Activated T-helper 1 cell treated with Interleukin-2 at 50 U/mL for 16 hours (primary cell): ENCODE measurements at places on chromosomes 4 and X.

DNA sequence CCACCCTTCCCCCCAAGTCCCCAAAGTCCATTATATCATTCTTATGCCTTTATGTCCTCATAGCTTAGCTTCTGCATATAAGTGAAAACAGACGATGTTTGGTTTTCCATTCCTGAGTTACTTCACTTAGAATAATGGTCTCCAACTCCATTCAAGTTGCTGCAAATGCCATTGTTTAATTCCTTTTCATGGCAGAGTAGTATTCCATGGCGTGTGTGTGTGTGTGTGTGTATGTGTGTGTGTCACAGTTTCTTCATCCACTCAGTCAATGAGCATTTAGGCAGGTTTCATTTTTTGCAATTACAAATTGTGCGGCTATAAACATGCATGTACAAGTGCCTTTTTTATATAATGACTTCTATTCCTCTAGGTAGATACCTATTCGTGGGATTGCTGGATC lies 107.5 kb upstream of the GALNT7 start:
- DNase-seq = no peak

- DNase-seq = no peak
Measured at GRCh38 chrX:47483306-47484268, 565 bp upstream of the ZNF41 start.

DNA sequence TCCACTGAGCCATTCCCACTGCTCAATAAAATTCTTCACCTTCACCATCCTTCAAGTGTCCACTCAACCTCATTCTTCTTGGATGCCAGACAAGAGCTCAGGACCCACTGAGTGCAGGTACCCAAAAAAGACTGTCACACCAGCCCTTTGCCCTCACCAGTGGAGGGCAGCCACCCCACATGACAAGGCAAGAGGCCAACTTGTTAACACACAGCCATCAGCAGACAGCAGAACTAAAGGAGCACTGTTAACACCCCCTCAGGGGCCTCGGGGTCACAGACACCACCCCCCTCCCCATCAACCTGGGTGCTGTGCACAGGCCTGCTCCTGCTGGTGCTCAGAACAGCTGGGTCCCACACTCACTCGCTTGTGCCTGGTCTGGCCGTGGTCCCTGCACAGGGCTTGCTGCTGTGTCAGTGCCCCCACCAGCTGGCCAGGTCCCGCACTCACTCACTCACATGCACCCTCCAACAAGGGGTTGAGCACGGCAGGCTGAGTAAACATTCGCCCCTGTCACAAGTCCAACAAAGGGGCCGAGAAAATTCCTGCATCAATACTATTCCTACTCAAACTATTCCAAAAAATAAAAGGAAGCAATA lies 54.1 kb downstream of the ATRX start:
- no peak for DNase-seq

DNA sequence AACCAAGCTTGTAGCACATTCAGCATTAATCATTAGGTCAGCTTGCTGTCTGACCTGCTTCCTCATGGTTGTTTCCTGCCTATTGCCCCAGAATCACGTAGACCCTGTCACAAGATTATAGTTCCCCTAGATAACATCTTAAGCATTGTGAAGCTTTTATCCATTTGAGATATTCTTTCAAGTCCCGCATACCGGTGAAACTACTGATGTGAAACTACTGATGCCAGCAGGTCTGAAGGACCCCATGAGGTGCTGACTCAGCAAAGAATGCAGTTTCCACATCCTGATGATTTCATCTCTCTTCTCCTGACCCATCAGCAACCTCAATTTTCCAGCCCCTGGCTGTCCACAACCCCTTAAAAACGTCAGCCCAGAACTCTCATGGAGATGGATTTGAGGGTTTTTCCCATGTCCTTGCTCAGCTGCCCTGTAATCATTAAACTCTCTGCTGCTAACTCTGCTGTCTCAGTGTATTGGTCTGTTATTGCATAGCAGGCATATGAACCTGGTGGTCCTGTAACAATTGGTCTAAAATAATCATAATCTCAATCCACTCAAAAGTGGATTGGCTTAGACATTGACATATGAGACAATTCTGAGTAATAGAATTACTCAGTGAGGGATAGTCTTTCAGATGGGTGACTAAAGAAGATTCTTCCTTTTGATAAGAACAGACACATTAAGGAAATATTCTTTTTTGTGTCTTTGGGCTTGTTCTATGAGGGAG lies 26.3 kb upstream of the UBA6 start:
- DNase-seq = no peak

GRCh38 chr4:150583287-150584110 lies 1.5 kb downstream of the MAB21L2 start:
- no peak for DNase-seq

DNA sequence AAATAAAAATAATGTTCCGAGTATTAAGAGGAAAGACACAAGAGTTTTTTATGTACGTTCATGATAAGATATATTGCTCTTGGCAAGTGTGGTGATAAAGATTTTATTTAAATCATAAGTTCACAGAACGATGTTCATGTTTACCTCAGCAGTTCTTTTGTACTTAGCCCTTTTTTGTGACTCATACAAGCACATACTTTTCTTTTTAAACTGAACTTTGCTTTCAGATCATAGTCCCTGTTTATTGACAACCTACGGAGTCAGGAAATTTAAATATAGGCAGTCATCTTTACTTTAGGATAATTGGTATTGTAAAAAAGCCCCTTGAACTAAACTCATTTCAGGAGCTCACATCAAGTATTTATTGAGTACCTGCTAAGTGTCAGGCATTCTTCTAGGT lies 1.3 kb upstream of the CTSO start:
- no peak for DNase-seq

DNA sequence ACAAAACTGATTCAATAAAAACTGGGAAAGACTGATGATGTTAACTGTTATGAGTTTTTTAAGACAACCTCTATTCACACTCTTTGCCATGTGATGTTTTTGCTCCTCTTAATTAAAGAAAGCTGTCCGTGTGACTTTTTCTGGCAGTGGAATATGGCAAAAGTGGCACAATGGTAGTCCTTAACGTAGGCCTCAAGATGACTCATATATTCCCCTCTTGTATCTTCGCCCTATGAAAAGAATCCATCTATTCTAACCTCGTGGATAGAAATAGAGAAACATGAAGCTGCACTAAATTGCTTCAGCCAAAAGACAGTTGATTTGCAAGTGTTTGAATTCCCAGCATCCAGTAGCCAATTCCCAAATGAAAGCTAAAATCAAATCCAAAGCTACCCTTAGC lies 603.8 kb upstream of the PCDH7 start:
- no peak for DNase-seq

GRCh38 chr4:87236861-87237260 lies 16.4 kb upstream of the KLHL8 start:
- no peak for DNase-seq

GRCh38 chr4:28558895-28559294 lies 1698.3 kb downstream of the STIM2 start:
- no peak for DNase-seq

- no peak for DNase-seq
Measured at GRCh38 chr4:113979148-113979904, at the start of gene ARSJ. Gene ARSJ (minus strand): TSS chr4:113979647. CDS start chr4:113978834, 813 bp downstream.

GRCh38 chr4:16897991-16898827 lies at the start of gene LDB2:
Gene LDB2 (minus strand): TSS chr4:16898645.
- DNase-seq = no peak

DNA sequence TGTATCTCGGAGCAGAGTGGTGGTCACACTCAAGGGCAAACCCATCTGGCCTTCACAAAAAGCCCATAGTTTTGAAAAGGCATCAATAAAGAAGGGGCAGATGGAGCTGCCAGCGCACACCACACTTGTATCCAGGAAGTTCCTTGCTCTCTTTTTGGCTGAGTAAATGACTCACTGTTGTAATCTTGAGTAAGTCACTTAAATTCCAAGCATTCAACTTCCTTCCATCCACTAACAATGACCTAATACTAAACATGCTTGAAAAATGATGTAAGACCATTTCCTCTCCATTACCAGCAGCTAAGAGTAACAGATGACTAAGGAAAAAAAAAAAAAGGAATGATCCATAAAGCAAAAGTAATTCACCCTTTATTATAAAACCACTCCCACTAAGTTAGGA lies 32.4 kb upstream of the MYOZ2 start:
- DNase-seq = no peak

DNA sequence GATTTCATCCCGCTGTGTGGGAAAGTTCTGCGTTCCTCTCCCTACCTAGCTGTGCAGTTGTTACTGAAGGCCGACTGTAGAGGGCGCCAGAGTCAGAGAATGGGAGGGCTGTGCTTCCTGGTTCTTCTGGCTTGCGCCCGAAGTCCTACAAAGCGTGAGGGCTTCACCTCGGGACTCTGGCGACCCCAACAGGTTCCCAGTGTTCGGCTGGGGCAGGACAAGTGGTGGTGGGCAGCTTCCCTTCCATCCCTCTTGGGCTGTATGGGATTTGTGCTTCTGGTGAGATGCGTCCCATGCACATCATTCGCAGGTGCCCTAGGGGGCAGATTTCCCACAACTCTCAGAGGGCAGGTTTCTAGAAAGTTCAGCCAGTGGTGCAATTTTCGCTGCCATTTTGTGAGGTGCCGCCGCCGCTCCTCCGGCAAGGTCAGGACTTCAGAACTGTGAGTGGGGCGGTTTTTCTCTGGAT lies 27.3 kb downstream of the CT45A1 start:
- peak; percentile 9 for DNase-seq

- DNase-seq = peak; percentile 24
Measured at GRCh38 chrX:48945517-48946348, 11.7 kb downstream of the OTUD5 start.

DNA sequence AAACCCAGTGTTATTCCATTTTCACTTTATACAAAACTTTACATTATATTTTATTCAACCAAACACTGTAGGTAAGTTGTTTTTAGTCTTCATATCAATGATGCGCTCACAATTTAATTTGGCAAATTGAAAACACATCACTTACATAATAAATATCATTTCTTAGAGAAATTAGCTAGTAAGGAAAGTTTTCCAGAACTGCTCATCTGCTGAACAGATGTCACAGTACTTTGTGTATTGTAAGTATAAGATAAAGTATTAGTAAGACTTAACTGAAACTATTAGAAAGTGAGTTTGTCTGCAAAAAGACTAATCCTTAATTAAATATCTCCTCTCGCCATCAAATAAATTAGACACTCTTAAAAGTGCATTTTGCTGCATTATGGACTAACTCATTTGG lies 108.7 kb upstream of the PACRGL start:
- DNase-seq = no peak

GRCh38 chrX:21374994-21375707 lies 933 bp downstream of the CNKSR2 start:
- no peak for DNase-seq

- no peak for DNase-seq
Measured at GRCh38 chrX:151985955-151986354, 11.5 kb upstream of the GABRE start.

DNA sequence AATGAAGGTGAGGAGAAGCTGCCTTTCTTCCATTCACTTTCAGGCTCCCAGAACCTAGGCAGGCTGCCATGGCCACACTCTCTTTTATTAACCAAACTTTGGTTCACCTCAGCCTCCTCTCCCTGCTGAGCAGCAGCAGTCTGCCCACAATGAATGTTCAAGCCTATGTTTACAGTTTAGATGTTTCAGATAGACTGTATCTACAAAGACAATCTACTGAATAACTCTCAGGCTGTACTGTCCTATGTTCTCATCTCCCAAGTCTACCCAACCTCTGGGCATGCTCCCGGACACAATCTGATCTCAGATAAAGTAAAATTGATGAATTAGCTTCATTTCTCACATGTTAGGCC lies 59.2 kb upstream of the TMEM164 start:
- DNase-seq = no peak

- DNase-seq = no peak
Measured at GRCh38 chr4:171256223-171256622, 557.0 kb upstream of the GALNTL6 start.

- DNase-seq = no peak
Measured at GRCh38 chrX:150504397-150505182, 63.8 kb upstream of the MTM1 start.

- DNase-seq = no peak
Measured at GRCh38 chr4:4585012-4585670, 43.3 kb upstream of the STX18 start.

GRCh38 chrX:132216283-132216682 lies 3.0 kb downstream of the RAP2C start:
- no peak for DNase-seq

GRCh38 chr4:101282076-101282844 lies 65.1 kb downstream of the PPP3CA start:
- DNase-seq = no peak
